Upper lobe of right lung (tissue), 1 donor: ENCODE measurements at places on chromosomes 6 and 20. TPM values are rescaled to one million over a fixed set of nuclear protein-coding genes. Genes with fewer than 3 reads are reported as not detected.

GRCh38 chr6:105882121-105882803 lies 203.9 kb upstream of the PRDM1 start:
- DNase-seq, result no peak

DNA sequence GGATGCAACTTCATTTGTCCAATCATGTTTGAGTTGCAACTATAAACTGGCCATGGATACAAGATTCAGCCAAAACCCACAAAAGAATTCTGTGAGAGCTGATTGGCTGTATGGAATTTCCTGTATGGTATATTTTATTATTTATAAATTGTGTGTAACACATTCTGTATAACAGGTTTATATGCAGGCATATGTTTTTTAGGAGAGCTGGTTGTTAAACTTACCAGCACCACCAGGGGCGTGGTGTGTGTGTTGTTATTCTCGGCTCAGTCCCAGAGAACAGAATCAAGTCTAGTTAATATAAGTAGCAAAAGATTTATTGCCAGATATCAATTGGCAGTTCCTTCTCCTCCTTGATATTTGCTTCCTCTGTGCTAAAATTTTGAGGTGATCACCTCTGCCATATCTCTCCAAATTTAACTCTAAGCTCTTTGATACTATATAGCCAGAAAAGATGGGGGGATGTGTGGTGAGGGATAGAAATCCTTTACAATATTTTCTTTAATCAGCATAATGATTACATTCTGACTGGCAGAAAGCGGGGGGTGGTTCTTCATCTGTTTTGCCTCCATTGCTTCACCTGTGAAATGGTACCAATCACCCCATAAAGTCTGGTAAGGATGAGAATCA lies 22.9 kb downstream of the CNBD2 start:
- no peak for DNase-seq

- DNase-seq, result no peak
These were observed 11.5 kb upstream of the DSTN start for GRCh38 chr20:17558154-17558940.

GFRA4 gene
- total RNA-seq, result not detected

DDO gene
- 7.1 TPM for total RNA-seq

AARS2 gene
- total RNA-seq, result 11.8 TPM
